Effector memory CD8-positive, alpha-beta T cell (primary cell): ENCODE measurements at places on chromosomes 5 and 9.

GRCh38 chr5:68216245-68217046 is 890 bp downstream of the PIK3R1 start:
- DNase-seq: peak; percentile 36

- DNase-seq: no peak
Measured at GRCh38 chr9:17280350-17281012, 145.6 kb downstream of the CNTLN start.

- DNase-seq: no peak
Measured at GRCh38 chr9:131731237-131731636, 8.6 kb downstream of the RAPGEF1 start.

DNA sequence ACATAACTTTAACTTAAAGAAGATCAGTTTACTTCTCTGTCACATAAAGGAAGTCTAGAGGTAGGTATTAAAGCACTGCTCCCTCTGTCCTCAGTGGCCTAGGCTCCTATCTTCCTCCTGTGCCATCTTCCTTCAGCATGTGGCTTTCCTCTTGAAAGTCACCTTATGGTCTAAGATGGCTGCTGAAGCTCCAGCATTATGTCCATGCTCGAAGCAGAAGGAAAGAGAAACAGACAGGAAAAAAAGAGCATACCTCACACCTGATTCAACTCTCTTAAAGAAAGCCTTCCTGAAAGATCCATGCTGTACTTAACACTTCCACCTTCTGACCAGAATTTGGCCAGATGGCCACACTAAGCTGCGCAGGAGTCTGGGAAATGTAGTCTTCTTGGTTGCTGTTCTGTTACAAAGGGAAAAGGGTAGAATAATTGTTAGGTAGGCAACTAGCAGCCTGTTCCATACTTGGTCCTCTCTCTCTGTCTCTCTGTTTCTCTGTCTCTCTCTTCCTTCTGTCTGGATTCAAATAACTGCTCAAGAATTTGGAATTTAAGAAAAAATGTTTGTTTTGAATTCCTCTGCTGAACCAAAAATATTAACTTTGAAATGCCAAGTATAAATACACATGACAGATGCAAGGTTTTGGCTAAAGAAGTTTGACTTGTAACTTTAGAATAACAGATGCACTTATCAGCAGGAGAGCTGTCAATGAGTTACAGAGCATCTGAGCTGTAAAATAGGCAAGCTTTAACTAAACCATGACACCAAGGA is 16.0 kb downstream of the TMEM174 start:
- DNase-seq: no peak

- DNase-seq: no peak
Measured at GRCh38 chr9:94164806-94165549, 80.7 kb downstream of the PTPDC1 start.

- DNase-seq: no peak
Measured at GRCh38 chr5:180394031-180394636, 41.0 kb upstream of the GFPT2 start.

GRCh38 chr9:73143711-73144328 is 7.8 kb upstream of the ANXA1 start:
- no peak for DNase-seq

- no peak for DNase-seq
Measured at GRCh38 chr9:3736161-3736560, 210.4 kb upstream of the RFX3 start.

DNA sequence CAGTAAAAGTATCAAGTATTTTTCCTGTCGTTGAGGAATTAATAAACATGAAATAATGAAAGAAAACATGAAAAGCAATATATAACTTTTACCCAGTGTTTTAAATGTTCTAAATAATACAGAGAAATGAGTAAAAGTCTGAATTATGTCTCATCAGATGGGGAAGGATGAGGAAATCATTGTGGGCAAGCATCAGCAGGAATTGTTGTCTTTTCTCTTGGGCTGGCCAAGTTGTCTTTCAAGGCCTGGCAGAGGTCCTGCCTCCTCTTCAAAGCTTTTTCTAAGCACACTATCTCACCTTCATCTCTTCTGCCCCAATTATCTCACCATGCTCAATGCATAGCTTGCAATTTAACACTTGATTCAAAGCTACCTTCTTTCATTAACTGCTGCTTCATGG is 41.9 kb downstream of the MOCS2 start:
- DNase-seq: no peak

GRCh38 chr9:98793031-98793430 is 3.3 kb downstream of the ANKS6 start:
- no peak for DNase-seq

GRCh38 chr5:140261403-140262171 is 41.3 kb downstream of the PFDN1 start:
- peak; percentile 8 for DNase-seq

GRCh38 chr9:114738581-114739316 is 56.8 kb upstream of the TEX48 start:
- DNase-seq: peak; percentile 70

DNA sequence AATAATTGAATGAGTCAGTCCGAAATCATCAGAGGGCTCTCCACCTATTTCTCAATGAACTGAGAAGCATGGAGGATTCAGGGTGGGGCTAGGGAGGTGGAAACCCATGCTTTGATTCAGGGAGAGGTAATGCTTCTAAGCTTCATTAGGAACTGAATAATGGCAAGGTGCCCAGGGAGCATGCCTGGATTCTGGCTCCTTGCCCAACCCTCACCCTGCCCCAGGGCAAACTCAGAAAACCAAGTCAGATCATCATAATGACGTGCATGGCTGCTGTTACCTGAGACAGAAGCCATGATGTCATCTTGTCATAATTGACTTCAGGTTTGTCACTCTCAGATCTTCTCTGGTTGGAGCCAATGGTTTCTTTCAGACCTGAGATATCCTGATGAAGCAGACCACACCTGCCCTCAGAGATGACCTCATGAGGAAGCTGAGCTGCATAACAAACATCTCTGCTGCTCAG is 199.6 kb downstream of the SYK start:
- no peak for DNase-seq

DNA sequence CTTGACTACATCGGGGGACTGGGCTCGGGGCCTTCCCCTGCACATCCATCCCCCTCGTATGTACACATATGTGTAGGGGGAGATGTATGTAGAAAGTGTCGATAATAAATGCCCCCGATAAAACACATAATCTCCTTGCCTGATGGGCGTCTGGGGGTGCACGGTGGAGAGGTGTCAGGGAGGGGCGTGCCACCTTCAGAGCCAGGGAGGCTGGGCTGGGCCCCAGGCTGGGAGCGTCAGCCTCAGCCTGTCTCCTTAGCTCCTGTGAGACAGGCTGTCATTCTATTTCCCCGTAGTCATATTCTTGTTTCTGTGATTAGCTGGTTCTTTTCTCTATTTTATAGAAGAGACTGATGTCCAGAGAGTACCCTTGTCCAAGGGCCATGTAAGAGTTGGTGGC is 4.7 kb upstream of the RXRA start:
- no peak for DNase-seq

DNA sequence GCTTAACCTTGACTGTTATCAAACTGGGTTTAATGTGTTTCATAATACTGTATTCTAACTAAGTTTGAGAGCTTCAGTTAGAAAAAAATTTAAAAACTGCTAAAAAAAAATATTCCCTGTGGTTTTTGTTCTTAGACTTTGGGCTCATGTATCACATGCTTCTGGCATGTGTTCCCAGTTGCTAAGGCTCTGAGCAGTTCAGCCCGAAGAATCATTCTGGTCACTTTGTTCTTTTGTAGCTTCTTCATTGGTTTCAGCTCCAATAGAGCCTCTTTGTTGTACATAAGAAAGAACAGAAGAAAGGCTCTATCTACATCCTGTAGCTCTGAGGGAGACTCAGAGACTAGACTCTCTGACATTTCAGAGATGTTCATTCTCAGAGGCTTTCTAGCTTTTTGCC is 25.6 kb downstream of the KCNN2 start:
- DNase-seq: no peak

DNA sequence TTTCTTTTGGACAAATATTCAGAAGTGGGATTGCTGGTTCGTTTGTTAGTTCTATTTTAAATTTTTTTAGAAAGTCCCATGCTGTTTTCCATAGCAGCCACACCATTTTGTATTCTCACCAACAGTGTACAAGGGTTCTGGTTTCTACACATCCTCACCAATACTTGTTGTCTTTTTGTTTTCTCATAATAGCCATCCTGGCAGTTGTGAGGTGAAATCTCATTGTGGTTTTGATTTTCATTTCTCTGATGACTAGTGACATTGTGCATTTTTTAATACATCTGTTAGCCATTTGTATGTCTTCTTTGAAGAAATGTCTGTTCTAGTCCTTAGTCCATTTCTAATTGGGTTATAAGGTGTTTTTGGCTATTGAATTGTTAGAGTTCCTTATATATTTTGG is 214.3 kb downstream of the ARRDC3 start:
- no peak for DNase-seq

DNA sequence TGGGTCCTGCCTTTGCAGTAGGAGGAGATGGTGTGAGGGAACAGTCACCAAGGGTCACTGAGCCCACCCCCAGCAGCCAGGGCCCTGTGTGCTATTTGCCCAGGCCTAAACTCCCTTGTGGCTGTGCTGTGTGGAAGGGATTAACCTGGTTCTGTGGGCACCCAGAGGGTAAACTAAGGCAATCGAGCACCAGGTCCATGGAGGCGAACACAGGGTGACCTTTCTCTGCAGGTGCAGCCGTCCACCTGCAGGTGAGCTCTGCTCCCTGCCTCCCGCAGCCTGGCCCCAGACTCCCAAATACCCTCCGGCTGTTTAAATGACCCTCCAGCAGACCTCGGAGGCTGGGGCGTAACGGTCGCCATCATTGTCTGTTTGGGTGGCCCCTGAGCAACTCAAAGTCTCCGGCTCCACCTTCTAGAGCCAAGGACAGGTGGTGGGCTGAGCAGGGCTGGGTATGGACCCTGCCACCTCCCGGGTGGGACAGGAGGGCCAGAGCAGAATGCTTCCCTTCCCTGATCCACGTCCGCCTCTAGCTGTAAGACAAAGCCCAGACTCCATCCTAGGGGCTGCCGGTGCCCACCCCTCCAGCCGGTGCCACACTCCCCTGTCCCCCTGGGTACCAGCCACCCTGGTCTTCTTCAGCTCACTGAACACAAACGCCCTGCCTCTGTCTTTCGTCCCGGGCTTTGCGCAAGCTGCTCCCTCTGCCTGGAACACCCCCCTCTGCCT is 34.1 kb upstream of the FIBCD1 start:
- no peak for DNase-seq

- no peak for DNase-seq
Measured at GRCh38 chr5:148486456-148486855, 102.7 kb downstream of the FBXO38 start.

DNA sequence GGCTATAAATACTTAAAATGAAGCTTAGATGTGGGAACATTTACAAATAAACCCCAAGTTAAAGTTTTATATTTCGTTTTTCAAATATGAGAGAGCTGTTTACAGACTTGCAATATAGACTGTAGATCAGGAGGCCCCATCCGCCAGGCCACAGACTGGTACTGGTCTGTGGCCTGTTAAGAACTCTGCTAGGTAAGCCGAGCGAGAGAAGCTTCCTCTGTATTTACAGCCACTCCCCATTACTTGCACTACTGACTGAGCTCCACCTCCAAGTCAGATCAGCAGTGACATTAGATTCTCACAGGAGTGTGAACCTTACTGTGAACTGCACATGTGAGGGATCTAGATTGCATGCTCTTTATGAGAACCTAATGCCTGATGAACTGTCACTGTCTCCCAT is 561.4 kb upstream of the FAM174A start:
- DNase-seq: no peak

DNA sequence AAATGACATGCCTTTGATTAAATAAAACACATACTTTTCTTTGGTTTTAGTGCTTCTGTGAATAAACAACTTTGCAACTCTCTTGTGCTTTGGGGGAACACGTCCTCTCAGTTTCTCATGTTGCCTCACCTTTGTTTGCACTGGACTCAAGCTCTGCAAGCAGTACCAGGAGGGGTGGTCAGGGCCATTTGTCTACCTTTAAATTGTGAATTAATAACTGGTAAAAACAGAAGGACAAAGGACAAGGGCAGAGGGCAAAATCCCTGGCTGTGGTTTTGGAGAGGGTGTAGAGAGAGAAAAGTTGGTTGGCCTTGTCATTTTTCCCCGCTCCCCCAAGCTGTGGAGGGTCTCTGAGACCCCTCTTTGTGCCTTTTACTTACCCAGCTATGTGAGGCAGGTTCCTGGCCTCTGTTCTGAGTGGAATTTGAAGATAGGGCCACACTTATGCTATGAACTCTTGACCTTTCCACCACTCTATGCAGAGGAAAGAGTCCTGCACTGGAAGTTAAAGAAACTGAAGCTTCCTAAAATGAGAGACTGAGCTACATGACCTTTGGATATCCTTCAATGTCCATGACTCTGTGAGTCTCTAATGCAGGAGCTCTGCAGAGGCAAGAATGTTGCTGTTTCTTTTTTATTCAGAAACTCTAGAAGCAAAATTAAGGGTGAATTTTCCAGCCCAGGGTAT is 55.1 kb upstream of the MOCS2 start:
- no peak for DNase-seq

DNA sequence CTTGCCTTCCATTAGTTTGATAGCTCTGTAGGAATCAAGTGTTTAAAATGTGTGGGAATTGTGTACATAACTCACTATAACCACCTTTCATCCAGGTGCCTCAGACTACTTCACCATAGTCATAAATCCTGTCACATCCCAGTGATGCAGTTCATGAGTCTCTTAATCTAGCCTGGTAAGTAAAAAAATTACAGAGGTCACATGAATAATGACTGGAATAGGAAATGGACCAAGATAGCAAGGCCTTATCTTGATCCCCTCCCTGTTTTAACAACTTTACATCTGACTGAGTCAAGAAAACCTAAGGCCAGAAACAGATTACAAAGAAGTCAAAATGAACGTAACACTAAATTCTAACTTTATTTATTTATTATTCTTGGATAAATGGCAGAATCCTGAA is 1.5 kb upstream of the RNF145 start:
- DNase-seq: no peak

- no peak for DNase-seq
Measured at GRCh38 chr5:1106385-1107166, 5.3 kb downstream of the SLC12A7 start.

DNA sequence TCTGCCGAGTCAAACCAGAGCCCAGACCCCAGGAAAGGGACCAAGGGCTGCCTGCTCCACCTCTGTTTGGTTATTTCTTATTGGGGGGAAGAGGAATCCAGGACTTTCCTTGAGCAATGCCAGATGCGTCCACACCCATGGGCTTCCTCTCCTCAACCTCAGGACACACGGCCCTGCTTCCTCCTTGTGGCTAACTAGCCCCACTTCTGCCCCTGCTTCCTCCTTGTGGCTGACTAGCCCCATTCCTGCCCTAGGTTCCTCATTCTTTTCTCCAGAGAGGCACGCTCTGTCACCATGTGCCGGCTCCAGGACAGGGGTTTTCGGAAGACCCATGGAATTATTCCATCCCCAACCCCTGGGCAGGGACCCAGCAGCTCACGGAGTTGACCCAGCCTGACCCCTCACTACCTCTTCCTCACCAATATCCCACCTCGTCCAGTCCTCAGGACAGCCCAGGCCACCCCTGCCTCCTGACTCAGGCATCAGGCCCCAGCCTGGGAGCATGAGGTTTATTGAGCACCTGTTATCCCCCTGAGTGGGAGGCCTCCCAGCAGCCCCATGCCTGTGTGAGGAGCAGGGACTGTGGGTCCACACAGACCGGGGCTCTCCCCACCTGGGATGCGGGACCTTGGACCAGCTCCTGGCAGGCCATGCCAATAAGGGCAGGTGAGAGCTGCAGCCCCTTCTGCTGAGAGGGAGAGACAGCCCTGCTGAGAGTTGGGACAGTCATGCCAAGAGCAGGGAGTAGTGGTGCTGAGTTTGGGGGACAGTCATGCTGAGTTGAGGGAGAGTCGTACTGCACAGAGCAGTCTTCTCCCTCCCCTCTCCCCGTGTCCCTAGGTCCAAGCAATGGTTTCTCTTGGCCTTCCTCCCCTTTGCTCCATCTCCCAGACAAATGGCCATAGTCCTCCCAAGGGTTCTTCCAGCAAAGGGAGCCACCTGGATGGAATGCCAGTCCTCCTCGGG is 11.8 kb upstream of the FCN1 start:
- no peak for DNase-seq

GRCh38 chr9:95511952-95512708 is 4.6 kb downstream of the PTCH1 start:
- DNase-seq: no peak
